Posterior vena cava (tissue), 2 donors: ENCODE measurements at places on chromosomes 4 and X. TPM values are rescaled to one million over a fixed set of nuclear protein-coding genes. Genes with fewer than 3 reads are reported as not detected.
A peak's percentile ranks its signal among the peaks of the same experiment; 100 is the strongest.

- no peak for DNase-seq
Observed at GRCh38 chr4:183424109-183424744, 20.2 kb upstream of the CDKN2AIP start.

GRCh38 chrX:26352891-26353430 is 137.0 kb downstream of the MAGEB5 start:
- DNase-seq = no peak

GRCh38 chr4:1349359-1350168 is 2.6 kb downstream of the UVSSA start:
- no peak for DNase-seq

DNA sequence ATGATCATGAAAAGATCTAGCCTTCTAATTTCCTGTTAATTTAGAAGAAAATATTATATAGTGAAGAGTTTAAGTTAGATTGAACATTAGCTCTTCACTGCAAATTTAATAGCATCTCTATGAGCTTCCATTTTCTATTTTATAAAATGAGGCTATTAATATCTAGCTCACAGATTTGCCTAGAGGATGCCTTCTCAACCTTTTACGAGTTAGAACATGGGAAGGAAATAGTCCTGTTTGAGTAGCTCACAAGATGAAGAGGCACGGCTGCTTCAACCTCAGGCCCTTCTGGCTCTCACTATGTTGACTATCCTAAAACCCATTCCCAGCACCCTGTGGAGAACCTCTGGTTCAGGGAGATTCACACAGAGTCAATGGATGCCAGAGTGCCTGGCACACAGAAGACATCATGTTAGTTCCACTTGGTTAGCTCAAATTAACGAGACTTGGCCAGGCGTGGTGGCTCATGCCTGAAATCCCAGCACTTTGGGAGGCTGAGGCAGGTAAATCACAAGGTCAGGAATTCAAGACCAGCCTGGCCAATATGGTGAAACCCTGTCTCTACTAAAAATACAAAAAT is 97.9 kb upstream of the GUCY1A1 start:
- no peak for DNase-seq

DNA sequence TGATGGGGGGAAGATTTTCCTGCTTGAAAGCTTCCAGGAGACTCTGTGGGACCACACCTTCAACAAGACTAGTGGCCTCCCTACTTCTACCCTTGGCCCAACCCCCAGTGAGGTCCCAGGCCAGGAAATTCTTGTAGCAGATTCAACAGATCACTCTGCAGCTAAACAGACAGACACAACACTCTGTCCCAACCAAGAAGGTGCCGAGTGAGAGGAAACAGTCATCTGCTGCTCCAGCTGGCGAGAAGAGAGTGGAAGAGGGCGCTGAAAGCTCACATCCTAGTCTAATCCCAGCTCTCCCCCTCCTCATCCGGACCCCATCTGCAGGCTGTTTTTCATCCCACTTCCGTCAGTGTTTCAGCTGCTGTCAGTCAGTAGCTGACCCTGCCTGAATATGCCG is 63.4 kb downstream of the CHRDL1 start:
- DNase-seq = no peak

DNA sequence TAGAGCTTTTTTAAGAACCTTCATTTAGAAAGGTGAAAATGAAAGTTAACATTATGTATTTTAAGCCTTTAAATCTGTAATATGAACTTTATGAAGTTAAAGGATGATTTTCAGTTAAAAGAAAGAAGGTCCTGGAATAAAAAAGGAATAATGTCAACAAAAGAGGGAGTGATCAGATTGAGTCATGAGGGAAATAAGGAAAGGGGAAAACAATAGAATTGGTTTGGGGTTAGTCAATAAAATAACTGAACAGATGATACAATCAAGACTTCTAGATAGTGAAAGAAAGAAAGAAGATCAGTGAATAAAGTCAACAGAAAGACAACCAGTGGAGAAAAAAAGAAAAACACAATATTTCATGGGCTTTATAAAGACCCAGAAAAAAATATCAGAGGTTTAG is 291.6 kb upstream of the ARSJ start:
- DNase-seq = no peak

GRCh38 chr4:1291091-1291490 is 1.4 kb downstream of the MAEA start:
- DNase-seq = no peak

DNA sequence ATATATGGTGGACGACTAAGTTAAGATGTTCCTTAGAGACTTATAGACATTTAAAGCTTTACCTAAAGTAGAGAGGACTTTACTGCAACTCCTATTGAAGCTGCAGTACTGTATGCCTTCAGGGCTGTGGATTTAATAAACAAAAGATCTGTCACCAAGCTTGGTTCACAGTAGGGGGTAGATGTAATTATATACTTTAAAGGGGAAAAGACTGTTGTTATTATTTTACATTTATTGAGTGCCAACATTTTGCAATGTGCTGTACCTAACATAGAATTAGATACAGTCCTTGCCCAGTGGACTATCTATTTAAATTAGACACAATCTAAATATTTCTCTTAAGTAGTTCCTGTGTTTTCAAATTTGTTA is 67.2 kb downstream of the SLIT2 start:
- DNase-seq = no peak

- DNase-seq = no peak
Observed at GRCh38 chr4:24768006-24768405, 27.4 kb upstream of the SOD3 start.

- no peak for DNase-seq
Observed at GRCh38 chr4:76562836-76563453, 127.9 kb downstream of the SHROOM3 start.

DNA sequence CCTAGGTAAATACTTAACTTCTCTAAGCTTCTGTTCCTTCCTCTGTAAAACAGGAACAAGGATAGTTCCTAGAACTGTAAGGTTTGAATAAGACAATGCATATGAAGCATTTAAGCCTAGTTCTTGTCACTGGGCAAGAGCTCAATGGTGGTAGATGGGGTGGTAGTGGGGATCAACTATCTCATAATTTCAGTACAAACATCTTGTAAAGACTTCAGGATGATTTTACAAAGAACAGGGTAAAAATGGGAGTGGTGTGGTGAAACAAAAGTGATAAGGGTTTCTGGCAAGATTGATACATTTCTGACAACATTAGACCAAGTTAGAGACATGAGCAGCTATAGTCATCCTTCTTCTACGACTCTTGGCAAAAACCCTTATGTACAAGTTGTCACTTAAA is 137.8 kb downstream of the SCFD2 start:
- no peak for DNase-seq

DNA sequence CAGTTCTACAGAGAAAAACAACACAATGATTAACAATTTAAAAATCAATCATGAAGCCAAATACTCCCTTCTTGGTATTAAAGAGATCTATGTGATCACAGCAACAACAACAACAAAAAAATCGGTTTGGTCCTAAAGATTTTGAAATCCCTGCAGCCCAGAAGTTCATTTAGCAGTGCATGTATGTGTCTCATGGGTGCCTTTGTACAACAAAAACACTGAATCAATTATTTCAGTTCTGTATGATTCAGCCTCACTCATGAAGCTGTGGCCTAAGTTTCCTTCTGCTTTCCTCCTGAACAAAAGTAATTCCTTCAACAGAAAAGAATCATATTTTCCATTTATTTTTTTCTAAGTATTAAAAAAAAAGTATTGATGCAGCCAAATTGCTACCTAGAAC is 393.4 kb upstream of the NDST3 start:
- no peak for DNase-seq

DNA sequence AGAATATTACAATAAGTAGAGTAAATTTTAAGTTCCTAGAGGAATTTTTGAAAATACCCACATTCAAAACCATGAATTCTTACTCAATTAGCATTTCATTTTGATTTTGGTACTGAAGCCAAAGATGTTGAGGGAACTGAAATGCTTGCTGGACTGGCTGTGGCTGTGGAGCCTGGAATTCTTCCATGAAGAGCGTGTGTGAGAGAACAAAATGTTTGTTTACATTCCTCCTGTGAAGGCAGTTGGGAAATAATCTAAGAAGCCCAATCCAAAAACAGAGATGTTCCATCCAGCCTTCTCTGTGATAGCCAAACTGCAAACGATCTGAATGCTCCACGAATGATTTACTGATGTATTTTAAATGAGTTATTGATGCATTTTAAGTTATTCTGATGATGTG is 3.8 kb upstream of the ADH1B start:
- peak; percentile 88 for DNase-seq

- DNase-seq = no peak
Observed at GRCh38 chr4:123740236-123740635, 343.6 kb downstream of the SPRY1 start.

DNA sequence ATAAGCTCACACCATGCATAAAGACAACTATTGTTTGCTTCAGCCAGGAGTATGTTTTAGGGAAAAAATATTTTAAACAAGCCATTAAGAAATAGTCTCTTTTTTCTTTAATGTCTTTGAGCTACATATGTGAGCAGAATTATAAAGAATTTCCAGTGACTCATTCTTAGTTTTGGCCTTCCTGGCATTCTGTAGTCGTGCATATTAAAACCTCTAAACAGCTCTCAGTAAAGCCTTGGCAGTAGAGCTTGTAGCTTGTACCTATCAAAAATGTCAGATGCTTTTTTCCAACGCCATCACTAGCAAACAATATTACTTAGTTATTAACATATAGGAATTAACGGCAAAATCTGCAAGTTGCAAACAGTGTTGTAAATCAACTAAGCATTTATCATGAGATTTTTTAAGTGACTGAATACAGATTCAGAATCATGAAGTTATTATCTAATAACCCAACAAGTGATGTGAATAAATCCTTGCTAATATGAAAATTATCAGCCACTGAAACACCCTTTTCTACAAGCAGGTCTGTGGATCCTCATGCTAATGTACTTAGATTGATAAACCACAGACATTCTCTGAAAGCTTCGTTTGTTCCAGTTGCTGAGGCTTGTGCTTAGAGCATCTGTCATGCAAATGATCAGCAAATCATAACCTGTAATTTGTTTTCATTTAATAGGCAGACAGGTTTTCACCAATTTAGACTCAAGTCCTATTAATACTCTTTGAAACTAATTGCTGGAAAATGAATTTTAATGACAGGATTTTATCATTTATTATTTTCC is 412.0 kb upstream of the ATOH1 start:
- DNase-seq = no peak

- no peak for DNase-seq
Observed at GRCh38 chrX:128992107-128992971, 531.0 kb downstream of the SMARCA1 start.

DNA sequence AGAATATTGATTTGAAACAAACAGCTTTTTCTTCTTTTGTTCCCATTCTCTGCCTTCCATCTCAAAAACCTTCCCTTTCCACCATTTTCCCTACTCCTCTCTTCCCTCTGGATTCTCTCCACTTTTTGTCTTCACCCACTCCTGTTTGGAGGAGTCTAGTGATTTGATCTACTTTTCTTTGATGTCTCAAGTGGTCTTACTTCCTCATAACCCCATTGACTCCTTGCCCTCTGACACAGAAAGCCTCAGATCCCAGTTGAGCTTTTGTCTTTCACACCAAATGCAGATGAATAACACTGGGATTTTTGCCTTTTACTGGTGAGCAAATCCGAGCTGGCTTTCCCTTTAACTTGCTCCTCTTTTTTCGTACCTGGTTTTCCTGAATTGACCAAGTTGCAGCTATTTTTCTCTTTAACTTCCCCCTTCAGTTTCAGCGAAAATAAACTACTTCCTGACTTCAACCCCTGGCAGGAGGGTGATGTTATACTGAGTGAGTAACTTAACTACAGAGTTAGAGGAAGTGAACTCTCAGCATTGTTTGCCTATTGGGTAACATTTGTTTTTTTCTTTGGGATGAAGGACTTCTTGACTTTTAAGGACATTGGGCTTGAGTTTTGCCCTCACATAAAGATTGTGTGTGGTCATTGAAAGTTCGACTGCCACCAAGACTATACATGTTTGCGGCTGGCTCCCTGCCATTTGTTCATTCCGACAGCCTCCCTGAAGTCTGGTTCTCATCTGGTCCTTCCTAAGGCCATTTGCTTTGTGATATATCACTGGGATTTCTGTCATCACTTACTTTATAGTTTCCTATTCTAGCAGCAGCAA is 392.8 kb upstream of the NR3C2 start:
- no peak for DNase-seq

The TMPRSS11B gene
- total RNA-seq = not detected

The IQCM gene
- not detected for total RNA-seq

The PTCHD1 gene
- total RNA-seq = 10.3 TPM

The CXCL5 gene
- not detected for total RNA-seq

The PHOX2B gene
- not detected for total RNA-seq

The BCORL1 gene
- 14.8 TPM for total RNA-seq

The TEX13B gene
- not detected for total RNA-seq

The FAM53A gene
- 1.5 TPM for total RNA-seq

The FAM9B gene
- total RNA-seq = not detected

The GPRASP2 gene
- 9.3 TPM for total RNA-seq

The RNF212 gene
- 0.76 TPM for total RNA-seq

The VCX3A gene
- total RNA-seq = not detected

The RS1 gene
- not detected for total RNA-seq
